ELF-1 (cell line): ENCODE measurements at places on chromosomes 12 and 14.
A peak's percentile ranks its signal among the peaks of the same experiment; 100 is the strongest.

DNA sequence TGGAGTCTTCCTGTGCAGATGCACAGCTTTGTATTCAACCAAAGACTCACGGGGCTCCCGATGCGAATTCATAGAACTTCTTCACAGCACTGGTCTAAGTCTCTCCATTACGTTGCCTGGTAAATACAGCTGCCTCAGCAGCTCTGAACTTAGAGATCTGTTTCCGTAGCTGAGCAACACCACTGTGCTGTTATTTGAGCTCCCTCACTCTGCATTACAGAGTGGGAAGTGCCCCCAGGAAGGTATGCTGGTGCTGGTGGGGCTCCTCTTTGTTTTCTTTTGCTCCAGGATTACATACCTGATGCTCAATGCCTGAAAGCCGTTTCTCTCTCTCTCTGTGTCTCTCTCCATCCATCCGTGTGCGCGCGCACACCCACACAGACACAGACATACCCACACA lies 227.5 kb upstream of the RMST start:
- peak; percentile 85 for DNase-seq

- no peak for DNase-seq
Measured at GRCh38 chr14:31180299-31181051, 27.1 kb downstream of the HECTD1 start.

DNA sequence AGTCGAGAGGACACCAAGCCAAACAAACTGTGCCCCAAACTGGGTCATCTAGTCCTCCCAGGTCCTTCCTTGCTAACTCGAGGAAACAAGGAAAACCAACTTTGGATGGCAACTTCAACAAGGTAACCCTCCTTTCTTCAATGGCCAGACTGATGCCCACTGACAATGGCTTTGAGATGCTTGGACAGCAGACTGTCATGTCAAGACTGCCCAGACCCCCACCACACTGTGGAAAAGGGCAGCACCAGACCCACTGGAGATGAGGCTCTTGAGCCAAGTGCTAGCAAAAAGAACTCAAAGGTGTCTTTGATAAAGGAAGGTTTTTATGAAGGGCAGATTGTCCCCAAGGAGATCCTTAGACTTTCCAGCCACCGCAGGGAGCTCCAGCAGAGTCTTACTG lies 9.0 kb upstream of the CDH24 start:
- no peak for DNase-seq

DNA sequence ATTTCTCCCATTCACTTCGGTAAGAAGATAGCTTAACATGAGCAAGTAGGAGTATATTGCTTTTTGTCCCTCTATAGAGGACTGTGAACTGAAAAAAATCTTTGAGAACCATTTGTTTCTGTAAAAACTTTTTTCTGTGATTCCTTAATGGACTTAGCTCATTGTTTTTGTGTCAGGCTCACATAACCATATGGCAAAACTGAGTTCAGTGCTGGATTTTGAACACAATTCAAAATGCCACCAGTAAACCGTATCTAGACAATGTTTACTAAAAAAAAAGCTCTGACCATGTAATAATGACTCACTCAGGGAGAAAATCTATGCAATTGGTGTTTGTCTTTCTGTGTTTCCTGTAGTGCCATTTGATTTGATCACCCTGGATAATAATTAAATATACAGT lies 5.2 kb downstream of the TRHDE start:
- no peak for DNase-seq

GRCh38 chr12:52749827-52750226 lies 27.3 kb downstream of the KRT76 start:
- no peak for DNase-seq

GRCh38 chr14:56562883-56563282 lies 16.7 kb upstream of the TMEM260 start:
- DNase-seq = no peak

DNA sequence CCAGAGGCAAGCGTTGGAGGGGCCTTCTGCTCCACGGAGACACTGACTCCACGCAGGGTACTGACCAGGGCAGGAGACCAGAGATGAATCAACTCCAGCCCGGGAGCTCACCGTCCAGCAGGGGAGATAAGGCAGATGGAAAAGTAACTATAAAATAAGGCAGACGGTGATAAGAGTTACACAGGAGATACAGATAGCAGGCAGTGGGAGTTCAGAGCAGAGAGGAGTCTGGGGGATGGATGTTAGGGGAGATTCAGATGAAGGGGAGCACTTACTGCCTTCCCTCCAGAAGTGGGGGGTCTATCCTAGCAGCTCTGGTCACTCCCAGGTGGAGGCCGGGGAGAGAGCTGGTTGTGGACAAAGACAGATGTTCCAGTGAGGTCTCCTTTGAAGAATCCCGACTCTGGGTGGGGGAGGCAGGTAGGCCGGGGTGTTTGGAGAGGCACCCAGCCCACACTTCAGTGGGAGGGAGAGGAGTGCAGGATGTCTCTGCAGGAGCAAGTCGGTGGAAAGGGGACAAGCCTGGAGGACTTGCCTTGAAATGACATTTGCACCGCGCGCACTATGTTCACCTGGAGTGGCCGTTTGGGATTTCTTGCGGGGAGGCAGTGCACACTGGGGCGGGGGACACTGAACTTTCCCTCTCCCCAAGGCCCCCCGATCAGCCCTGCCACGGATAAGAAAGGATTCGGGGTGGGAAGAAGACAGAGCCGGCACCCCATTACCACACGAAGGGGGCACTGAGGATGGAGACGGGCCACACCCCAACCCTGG lies 1.2 kb downstream of the PITPNM2 start:
- no peak for DNase-seq

DNA sequence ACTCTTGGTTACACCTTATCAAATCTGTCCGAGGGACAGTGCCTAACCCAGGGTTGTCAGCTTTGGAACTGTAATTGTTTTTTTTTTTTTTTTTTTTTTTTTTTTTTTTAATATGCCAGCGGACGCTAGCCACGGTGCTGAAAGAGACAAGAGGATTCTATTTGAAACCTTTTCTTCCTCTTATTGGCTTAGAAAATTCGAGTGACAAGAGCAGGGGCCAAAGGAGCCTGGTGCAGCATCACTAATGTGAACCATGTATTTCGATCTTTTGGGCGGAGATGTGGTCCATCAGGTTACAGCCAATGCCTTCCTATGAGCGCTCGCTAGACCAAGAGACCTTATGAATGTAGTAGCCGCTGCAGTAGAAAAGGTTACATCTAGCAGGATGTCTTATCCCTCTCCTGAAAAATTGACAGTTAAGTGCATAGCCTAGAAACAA lies 922 bp downstream of the PTPRR start:
- peak; percentile 11 for DNase-seq
